ENCODE measurements at places on chromosomes 1 and 21. TPM values are rescaled to one million over a fixed set of nuclear protein-coding genes. Genes with fewer than 3 reads are reported as not detected.
A peak's percentile ranks its signal among the peaks of the same experiment; 100 is the strongest.

Gene SPATA21
- not detected for total RNA-seq

- H3K36me3 ChIP-seq = no peaks in the 10 kb centered on the region
- DNase-seq = no peak
- peaks cover 16% of the 10 kb centered on the region for H3K4me1 ChIP-seq
These were observed 40.7 kb downstream of the PLEKHA6 start for GRCh38 chr1:204319027-204319426.

Gene CHRM3
- total RNA-seq = 43.9 TPM

Gene OR2T29
- total RNA-seq = not detected

- H3K36me3 ChIP-seq = no peaks in the 10 kb centered on the region
- no peaks in the 10 kb centered on the region for H3K27me3 ChIP-seq
- no peak for DNase-seq
- no peak overlapping the region for H3K27ac ChIP-seq
- no peak overlapping the region for H3K4me3 ChIP-seq
These were observed 104.0 kb downstream of the ZNF281 start for GRCh38 chr1:200305806-200306205.

Gene DNALI1
- total RNA-seq = 10.7 TPM

DNA sequence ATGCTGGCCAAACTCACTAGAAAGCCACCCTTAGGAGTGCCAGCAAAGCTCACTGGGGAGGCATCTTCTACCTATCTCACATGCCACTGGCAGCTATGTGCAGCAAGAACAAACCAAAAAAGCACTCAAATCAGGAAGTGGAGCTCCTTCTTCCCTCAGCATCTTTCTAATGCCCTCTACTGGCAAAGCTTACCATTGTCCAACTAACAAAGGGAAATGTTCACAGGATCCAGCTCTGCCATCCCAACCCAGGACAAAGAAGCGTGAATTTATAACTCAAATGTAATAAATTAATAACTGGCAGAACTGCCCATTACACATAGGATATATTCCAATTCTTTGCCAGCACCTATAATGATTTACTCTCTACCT lies 38.9 kb downstream of the LEPR start:
- H3K4me3 ChIP-seq = no peak overlapping the region
- H3K4me1 ChIP-seq = no peaks in the 10 kb centered on the region
- H3K27me3 ChIP-seq = no peaks in the 10 kb centered on the region
- no peak for DNase-seq
- no peaks in the 10 kb centered on the region for H3K36me3 ChIP-seq
- H3K27ac ChIP-seq = no peak overlapping the region

Gene PLD5
- 0.83 TPM for total RNA-seq

Gene APP
- 239 TPM for total RNA-seq

Gene PMVK
- 11.1 TPM for total RNA-seq

- no peaks in the 10 kb centered on the region for H3K36me3 ChIP-seq
- no peaks in the 10 kb centered on the region for H3K27me3 ChIP-seq
- no peak for DNase-seq
- no peak overlapping the region for H3K4me3 ChIP-seq
- peaks cover 16% of the 10 kb centered on the region for H3K4me1 ChIP-seq
- peak overlapping the region; percentile 55 for H3K27ac ChIP-seq
These were observed 2.8 kb downstream of the MAP3K7CL start for GRCh38 chr21:29133241-29133640.

- H3K27ac ChIP-seq = no peak overlapping the region
- no peaks in the 10 kb centered on the region for H3K27me3 ChIP-seq
- H3K36me3 ChIP-seq = no peaks in the 10 kb centered on the region
- no peak for DNase-seq
These were observed 438.8 kb upstream of the OLFM3 start for GRCh38 chr1:102435483-102435882.

GRCh38 chr1:24713176-24713575 lies 32.1 kb upstream of the CLIC4 start:
- no peaks in the 10 kb centered on the region for H3K27me3 ChIP-seq
- DNase-seq = no peak
- peaks cover 7% of the 10 kb centered on the region for H3K4me1 ChIP-seq

GRCh38 chr1:95699149-95699953 lies 465.3 kb downstream of the RWDD3 start:
- H3K27me3 ChIP-seq = no peaks in the 10 kb centered on the region
- no peak overlapping the region for H3K27ac ChIP-seq
- DNase-seq = no peak
- H3K4me1 ChIP-seq = no peaks in the 10 kb centered on the region
- H3K36me3 ChIP-seq = no peaks in the 10 kb centered on the region

Gene CFAP74
- total RNA-seq = not detected

Gene BATF3
- total RNA-seq = 10.0 TPM

Gene TBX15
- not detected for total RNA-seq
